ENCODE measurements at places on chromosomes 11 and 22. TPM values are rescaled to one million over a fixed set of nuclear protein-coding genes. Genes with fewer than 3 reads are reported as not detected.

C22orf31 gene
- 0.41 TPM for total RNA-seq

PGA5 gene
- 0.82 TPM for total RNA-seq

OR51B5 gene
- 0.82 TPM for total RNA-seq

RASGRP2 gene
- total RNA-seq, result 24.9 TPM

TM7SF2 gene
- total RNA-seq, result 54.6 TPM

LRRC56 gene
- 1.2 TPM for total RNA-seq

OR10D3 gene
- total RNA-seq, result not detected

ZBTB3 gene
- 17.1 TPM for total RNA-seq

KDM4E gene
- not detected for total RNA-seq

CABP7 gene
- 1.6 TPM for total RNA-seq

CDC42BPG gene
- under 0.01 TPM for total RNA-seq
